ENCODE measurements at places on chromosomes 12 and 14.

DNA sequence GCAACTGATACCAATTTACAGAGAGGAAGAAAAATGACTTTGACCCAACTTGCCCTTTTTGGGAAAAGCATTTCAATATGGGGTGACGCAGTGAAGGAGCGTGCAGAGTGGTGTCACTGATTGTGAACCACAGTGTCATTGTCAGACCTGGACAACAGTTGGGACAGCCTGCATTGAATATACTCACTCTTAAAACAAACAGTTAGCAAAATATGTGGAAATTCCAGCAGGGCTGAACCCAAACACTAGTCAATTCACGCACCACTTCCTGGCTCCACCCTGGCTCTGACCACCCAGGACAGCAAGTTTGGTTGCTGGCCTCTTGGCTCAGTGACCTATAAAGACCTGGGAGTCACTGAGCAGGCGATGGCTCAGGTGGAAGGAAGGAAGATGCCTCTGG, 61.3 kb downstream of the NOS1 start:
- DNase-seq = no peak

DNA sequence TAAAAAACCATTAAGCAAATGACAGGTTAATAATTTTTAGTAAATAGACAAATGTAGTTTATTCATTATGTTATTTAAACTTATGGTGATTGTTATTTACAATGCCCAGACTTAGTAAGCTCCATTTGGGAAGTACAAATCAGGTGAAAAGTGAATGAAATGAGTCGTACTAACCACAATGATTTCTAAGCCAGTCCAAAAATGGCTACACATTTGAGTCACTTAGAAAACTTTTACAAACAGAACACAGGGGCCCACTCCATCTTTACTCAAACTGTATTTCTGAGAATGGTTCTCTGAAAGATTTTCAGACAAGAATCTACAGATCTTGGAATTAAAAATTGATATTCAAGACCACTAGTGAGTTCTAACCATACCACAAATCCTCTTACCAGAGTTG, 653.3 kb upstream of the MIS18BP1 start:
- no peak for DNase-seq

GRCh38 chr14:60079723-60080122, 12.0 kb upstream of the PCNX4 start:
- DNase-seq = no peak

DNA sequence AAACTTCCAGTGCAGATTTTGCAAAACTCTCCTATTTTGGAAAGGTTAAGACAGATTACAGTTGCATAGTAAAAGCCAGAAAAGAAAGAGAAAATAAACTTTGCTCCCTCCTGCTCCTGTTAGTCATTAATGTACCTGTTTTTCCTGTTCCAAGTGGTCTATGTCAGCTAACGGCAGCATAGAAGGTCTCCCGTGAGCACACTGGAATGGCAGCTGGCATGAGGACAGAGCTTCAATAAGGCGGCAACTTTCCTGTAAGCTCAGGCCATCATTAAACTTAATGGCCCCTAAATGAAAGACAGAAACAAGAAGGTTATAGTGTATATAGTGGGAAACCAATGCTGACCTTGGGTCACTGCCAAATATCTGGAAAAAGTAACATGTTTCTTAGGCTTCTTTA, 16.0 kb downstream of the EIF2B2 start:
- DNase-seq = no peak

DNA sequence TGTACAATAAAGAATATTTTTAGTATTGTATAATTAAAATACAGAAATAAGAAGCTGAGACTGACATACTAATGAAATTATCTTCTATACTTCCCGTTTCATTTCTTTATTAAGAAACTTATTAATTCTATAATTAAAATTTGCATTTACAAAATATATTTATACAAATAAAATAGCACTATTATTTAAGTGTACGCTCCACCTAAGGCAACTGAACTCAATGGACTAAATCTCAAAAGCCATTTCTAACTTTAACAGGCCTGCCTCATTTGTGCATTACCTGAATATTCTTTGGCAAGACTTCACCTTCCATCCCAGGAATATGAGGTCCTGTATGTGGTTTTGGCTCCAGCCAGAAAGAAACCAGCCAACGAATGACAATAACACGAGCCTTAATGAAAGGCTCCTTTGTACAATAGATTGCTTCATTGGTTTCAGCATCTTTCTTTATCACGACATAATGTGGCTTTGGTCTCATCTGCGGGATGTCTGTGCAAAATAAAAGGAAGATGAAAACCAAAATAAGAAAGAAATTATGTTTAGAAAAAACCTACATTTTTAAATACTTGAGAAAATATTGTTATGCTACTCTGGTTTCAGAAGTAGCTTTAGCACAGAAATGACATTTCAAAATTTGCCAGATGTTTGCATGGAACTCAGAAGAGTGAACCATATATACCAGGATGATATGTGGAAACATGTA, 58.7 kb downstream of the RALGAPA1 start:
- DNase-seq = no peak
